ENCODE measurements at places on chromosomes 4 and X.

DNA sequence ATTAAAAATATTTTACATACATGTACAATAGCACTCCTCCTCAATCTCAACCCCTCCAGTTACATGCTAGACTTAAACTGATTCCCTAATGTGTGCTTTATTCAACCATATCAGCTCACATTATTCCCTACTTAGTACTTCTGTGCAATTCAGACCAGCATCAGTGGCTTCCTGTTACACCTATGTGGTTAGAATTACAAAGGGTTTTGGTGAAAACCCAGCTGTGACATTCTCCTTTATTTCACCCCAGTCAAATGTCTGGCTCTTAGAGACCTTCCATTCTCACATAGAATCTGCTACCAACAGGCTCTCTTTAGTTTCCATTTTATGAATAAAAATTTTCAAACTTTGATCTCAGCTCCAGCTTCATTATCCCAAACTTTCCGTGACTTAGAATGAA lies 85.2 kb upstream of the SLC7A11 start:
- no peak for DNase-seq

GRCh38 chr4:103099691-103100392 lies at the start of gene BDH2:
Gene BDH2 (minus strand): TSS chr4:103099834. CDS start chr4:103096254, 3,580 bp downstream.
- DNase-seq, result peak; percentile 88

GRCh38 chr4:17027495-17027894 lies 129.1 kb upstream of the LDB2 start:
- no peak for DNase-seq

- DNase-seq, result no peak
These were observed 185.6 kb downstream of the IQCM start for GRCh38 chr4:149630064-149630463.

- DNase-seq, result no peak
These were observed 36.7 kb upstream of the CABS1 start for GRCh38 chr4:70298051-70298450.

DNA sequence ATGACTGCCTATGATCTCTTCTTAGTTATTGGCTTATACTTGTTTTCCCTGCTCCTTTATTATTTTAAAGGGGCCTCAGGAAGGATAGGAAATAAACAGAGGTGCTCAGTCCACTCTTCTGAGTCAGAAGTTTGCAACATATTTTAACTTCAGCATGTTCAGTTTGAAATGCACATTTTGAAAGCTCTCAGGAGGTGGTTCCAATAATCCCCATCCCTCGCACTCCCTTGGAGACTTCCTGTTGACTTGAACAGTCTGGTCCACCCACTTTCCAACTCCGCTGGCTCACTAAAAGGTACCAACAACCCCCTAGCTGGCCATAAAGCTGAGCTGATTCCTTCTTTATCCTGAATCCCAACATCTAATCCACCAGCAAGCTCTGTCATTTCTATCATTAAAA lies 78.3 kb upstream of the DUSP21 start:
- DNase-seq, result no peak

- DNase-seq, result no peak
These were observed 54.1 kb upstream of the CLDN34 start for GRCh38 chrX:9913146-9913433.

DNA sequence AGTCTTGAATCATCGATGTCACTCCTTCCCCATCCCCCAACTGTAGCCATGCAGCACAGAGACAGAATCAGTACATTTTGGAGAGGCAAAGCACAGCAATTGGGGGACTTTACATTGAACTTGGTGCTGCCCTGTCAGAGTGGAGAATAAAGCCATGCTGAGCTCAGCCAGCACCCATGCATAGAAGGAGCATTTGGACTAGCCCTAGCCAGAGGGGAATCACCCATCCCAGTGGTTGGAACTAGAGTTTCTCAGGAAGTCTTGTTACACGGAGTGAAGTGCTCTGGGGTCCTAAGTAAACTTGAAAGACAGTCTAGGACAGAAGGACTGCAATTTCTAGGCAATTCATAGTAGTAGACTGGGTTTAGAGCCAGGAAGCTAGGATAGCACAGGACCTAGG lies 49.6 kb downstream of the STPG2 start:
- DNase-seq, result no peak

DNA sequence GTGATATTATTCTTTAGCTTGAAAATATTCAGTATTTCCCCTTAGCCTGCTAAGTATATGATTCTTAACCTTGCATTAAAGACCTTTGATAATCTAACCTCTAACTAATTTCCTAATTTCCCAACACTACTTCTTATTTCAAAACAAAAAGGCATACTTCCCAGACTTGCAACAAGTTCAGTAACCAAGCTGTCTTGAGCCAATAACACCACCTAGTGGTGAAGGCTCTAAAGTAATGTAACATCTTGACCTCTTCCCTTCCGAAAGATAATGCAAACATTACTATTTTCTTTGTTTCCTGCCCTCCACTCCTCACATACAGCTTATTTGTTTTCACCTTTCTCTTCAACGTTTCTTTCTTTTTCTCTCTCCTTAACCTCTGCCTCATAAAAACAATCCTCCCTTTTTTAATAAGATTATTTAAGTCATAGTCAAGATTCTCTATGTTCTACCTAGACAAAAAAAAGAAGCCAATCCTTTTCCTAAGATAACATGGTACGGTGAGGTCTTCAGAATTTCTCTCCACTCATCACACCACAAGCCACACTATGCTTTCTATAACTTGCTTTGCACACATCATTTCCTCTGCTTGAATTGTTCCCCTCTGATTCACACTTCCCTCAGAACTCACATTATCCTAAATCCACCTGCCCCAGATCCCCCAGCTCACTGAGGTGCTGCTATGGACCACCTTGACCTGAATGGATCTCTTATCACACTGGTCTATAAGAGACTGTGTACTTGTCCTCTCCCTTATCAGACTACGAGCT lies 3.5 kb downstream of the FAT1 start:
- peak; percentile 7 for DNase-seq

GRCh38 chr4:21209860-21210259 lies 509.6 kb downstream of the PACRGL start:
- no peak for DNase-seq

GRCh38 chr4:118290951-118291350 lies 61.9 kb downstream of the PRSS12 start:
- DNase-seq, result no peak

DNA sequence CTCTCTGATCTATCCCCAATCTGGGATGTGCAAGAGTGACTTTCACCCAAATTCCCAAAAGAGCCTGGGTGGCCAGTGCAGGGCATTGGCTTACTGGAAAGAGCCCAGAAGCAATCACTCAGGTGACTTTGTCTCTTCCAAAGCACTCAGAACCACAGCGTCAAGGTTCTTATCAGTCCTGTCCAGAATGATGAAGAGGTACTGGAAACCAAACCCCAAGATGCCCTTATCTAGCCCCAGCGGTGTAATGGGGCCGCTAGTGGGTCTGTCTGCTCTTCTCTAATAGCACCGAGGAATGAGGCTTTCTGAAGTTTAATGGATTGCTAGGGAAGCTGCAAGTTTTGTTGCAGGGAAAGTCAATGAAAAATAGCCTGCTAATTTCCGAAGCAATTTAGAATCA lies 21.6 kb downstream of the CLNK start:
- DNase-seq, result no peak

- no peak for DNase-seq
These were observed 45.6 kb upstream of the GRIA3 start for GRCh38 chrX:123138473-123138872.

- DNase-seq, result no peak
These were observed 59.5 kb downstream of the RHOH start for GRCh38 chr4:40256329-40256728.

- DNase-seq, result no peak
These were observed 239.4 kb upstream of the CTSO start for GRCh38 chr4:156193106-156193505.

DNA sequence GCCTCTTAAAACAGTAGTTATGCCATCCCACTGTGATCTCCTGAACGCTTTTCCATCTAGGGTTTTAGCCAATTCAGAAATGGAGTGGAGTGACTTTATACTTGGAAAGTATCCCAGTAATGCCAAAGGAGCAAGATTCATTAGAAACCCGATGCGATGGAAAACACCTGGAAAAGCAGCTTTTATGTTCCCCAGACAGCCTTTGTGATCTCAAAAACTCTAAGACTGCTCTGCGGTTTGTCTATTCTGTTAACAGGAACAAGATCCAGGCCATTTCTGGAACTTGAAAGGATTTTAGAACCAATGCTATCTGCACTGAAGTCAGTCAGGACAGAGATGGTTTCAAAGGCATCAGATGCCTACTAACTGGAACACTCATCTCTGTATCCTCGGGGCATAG lies 145.1 kb downstream of the APBB2 start:
- DNase-seq, result no peak

DNA sequence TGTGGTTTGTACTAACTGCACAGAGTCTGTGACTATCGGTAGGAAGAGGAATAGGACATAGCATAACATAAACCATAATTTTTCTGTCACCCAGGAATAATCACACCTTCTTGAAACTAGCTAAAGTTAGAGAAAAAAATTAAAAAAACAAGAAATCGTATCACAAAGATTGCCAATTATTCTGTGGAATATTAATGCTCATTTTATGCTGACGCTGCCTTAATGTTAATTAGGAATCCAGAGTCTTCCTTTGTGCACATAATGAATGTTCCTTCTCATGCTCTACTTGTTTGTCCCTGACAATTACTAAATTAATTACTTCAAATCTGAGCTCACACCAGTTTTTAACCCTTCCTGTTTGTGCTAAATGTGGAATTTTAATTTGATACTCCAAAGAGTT lies 772.7 kb upstream of the EPHA5 start:
- no peak for DNase-seq

- peak; percentile 63 for DNase-seq
These were observed 1.8 kb downstream of the FLNA start for GRCh38 chrX:154372612-154373022.

DNA sequence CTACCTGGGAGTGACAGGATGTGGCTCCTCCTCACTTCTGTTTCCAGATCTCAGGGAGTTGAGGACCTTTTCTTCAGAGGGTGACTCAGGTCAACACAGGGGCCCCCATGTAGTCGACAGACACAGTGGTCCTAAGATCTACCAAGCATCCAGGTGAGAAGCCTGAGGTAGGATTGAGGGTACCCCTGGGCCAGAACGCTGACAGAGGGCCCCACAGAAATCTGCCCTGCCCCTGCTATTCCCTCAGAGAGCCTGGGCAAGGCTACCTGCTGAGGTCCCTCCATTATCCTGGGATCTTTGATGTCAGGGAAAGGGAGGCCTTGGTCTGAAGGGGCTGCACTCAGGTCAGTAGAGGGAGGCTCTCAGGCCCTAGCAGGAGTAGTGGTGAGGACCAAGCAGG lies 1.5 kb downstream of the MAGEA12 start:
- no peak for DNase-seq

- no peak for DNase-seq
These were observed 13.1 kb downstream of the RBM10 start for GRCh38 chrX:47158131-47158530.

DNA sequence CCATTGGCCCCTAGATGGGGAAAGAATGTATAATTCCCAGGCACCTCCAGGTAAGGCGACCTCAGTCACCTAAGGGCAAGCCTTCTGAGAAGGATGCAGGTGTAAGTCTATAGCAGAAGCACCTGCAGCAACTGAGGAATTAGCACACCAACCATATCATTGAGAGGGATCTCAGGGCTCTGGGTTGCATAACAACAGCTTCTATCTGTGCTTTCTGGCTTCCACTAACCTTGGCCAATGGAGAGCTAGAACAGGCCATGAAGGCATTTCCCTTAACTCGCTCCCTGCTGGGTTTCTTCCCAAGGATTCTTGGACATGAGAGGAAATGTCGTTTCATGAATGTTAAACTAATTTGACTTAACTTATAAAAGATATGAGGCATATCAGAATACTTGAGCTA lies 177.8 kb upstream of the GK2 start:
- no peak for DNase-seq

All from activated CD4-positive, alpha-beta T cell treated with anti-CD3 and anti-CD28 coated beads, Interleukin-2, Interleukin-6, amounts not matched to agents 100 ng/mL and 50 ng/mL, durations not matched to agents 16 hours and 8 hours (primary cell).